ENCODE measurements at places on chromosomes 5 and 9.

GRCh38 chr5:83653669-83654068, 67.0 kb downstream of the HAPLN1 start:
- DNase-seq: no peak

- DNase-seq: no peak
Observed at GRCh38 chr5:135556620-135557019, 20.9 kb upstream of the NEUROG1 start.

GRCh38 chr5:1745123-1745795, 54.4 kb downstream of the MRPL36 start:
- DNase-seq: no peak

DNA sequence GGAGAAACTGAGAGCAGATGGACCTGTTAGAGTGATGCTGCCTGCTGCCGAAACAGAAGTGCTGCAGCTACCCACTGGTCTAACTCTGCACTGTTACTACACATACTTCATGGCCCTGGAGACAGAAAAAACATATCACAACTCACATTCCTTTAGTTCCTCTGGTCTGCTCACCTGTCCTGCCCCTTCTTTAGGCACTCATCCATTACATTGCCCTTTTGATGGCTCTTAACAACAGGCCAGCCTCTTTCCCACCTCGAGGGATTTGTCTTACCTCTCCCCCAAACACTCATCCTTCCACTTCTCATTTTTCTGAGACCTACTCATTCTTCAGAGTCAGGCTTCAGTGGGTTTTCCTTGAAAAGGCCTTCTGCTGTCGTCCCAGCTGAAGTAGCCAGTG, 49.2 kb downstream of the KCTD16 start:
- no peak for DNase-seq

DNA sequence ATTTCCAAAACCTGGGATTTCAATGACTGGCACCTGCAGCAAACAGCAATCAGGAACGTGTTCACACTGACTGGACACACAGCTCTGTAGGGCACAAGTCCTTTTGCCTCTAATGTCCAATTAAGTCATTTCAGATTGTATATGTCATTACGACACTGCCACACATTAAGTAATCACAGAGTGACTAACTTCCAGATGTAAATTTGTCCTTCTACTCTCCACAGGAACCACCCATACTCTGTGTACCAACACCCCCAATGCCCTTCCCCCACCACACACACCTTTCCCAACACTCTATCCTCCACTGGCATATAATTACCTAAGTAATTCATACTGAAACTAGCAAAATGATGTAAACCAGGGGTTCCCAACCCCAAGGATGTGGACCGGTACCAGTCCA, 30.5 kb downstream of the LARS1 start:
- peak; percentile 54 for DNase-seq

Measured in inflammatory macrophage treated with lipopolysaccharide for 4 hours (primary cell).